ENCODE measurements at places on chromosomes 6 and 20. TPM values are rescaled to one million over a fixed set of nuclear protein-coding genes. Genes with fewer than 3 reads are reported as not detected.

The MYB gene
- polyA plus RNA-seq, result 0.18 TPM

The HDGFL1 gene
- polyA plus RNA-seq, result not detected

The DSE gene
- polyA plus RNA-seq, result 18.4 TPM

The PRSS35 gene
- polyA plus RNA-seq, result 1.3 TPM

The TMC2 gene
- 0.34 TPM for polyA plus RNA-seq

The SYCP2L gene
- polyA plus RNA-seq, result 0.15 TPM

The KIAA1755 gene
- 6.1 TPM for polyA plus RNA-seq

The PPP1R14C gene
- 0.08 TPM for polyA plus RNA-seq

The PAX1 gene
- not detected for polyA plus RNA-seq

The NINL gene
- 6.2 TPM for polyA plus RNA-seq

The CALHM6 gene
- polyA plus RNA-seq, result 7.1 TPM

The ARFGEF3 gene
- polyA plus RNA-seq, result 1.3 TPM

The SGK2 gene
- polyA plus RNA-seq, result 1.9 TPM

The SIRPA gene
- polyA plus RNA-seq, result 27.8 TPM

The CFAP61 gene
- polyA plus RNA-seq, result 0.35 TPM

DNA sequence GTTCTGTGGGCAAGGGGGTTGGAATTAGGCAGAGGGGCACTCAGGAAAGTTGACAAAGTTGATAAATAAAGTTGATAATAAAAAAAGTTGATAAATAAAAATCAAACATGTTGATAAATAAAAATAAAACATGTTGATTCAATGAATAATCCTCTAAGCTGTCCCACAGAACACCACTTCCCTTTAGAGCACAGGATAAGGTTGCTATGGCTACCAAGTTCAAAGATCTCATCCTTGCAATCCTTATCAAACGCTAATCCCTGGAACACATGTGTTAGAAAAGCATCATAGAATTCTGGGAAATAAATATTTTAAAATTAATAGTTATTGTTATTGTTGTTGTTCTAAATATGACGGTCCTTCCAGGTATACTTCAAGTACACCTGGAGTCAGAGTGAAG is 33.9 kb downstream of the MBOAT1 start:
- DNase-seq, result no peak

DNA sequence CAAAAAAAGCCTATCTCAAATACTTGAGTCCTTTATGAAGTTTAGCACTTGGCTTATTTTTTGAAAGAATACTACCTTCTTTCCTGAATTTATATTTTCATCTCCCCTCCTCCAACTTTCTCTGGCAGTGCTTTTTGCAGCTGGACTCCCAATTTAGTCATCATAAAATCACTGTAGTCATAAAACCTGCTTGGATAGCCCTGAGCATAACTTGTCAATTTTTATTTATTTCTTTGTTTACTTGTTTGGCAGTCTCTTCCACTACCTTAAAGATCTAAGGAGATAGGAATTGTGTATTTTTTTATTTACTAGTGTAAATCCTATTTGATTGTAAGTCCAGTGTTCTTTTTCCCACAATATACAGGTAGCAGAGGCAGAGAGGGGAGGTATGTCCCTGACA is 11.2 kb upstream of the EDN1 start:
- no peak for DNase-seq

- DNase-seq, result no peak
These were observed 631.1 kb downstream of the PKHD1 start for GRCh38 chr6:51456282-51456681.

GRCh38 chr6:126600258-126600916 is 260.5 kb downstream of the CENPW start:
- no peak for DNase-seq

- no peak for DNase-seq
These were observed 2.8 kb downstream of the AHCY start for GRCh38 chr20:34300256-34300806.

DNA sequence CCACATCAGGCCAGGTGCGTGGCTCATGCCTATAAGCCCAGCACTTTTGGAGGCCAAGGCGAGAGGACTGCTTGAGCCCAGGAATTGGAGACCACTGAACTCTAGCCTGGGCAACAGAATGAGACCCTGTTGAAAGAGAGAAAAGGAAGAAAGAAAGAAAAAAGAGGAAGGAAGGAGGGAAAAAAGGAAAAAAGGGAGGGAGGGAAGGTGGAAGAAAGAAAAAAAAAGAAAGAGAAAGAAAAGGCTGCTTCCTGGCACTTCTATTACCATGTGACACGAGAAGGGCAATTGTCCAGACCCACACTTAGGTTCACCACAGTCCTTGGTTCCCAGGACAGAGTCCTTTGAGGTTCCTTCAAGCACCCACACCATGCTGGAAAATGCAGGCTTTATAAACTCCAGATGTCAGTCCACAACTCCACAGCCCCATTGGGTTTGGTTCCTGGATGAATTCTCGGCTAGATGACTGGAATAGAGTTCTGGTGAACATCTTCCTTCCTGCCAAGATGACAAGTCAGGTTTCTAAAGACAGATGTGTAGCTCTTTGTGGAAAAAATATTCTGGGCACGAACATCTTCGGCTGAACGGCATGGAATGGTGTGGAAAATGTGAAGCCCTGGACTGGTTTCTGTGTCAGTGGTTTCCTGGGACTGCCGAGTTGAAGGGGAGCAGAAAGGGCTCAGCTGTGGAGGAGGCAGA is 32.5 kb downstream of the NT5E start:
- DNase-seq, result no peak

DNA sequence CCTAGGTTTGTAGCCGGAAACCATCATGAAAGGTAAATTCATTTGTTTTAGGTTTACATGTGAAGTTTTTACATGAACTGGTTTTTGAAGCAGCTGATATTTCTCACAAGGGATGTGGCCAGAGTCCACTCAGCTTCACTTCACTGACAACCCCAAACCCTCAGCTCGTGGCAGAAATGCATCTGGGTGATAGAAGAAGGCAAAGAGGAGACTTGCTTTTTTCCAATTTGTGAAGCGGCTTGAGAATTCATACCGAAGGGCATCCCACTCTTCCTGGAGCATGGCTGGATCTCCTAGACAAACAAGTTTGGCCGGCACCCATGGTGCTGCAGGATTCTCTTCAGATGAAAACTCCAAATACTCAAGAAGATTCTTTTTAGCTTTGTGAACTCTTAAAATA is 392.8 kb upstream of the CNR1 start:
- DNase-seq, result no peak

- DNase-seq, result no peak
These were observed 15.0 kb downstream of the PPP1R10 start for GRCh38 chr6:30601815-30602641.

GRCh38 chr6:32472781-32473375 is 33.2 kb downstream of the HLA-DRA start:
- no peak for DNase-seq

DNA sequence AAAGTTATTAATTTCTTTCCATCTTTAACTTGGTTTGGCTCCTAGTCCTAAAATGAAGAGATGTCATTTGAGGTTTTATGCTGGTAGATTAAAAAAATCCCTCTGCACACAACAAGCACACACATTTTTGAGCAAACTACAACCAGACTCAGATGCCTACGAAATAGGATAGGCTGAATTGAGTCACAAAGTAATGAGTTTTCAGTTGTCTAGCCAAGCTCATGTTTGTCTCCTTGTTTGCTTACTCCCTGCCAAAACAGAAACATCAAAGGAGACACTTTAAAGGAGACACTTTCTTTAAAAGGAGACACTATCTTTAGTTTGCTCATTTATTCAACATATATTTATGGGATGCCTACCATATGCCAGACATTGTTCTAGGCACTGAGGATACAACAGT is 56.2 kb downstream of the TPBG start:
- no peak for DNase-seq

- DNase-seq, result no peak
These were observed 341.8 kb downstream of the CDKAL1 start for GRCh38 chr6:20876036-20876435.

- no peak for DNase-seq
These were observed 94.9 kb upstream of the POPDC3 start for GRCh38 chr6:105274678-105275077.

DNA sequence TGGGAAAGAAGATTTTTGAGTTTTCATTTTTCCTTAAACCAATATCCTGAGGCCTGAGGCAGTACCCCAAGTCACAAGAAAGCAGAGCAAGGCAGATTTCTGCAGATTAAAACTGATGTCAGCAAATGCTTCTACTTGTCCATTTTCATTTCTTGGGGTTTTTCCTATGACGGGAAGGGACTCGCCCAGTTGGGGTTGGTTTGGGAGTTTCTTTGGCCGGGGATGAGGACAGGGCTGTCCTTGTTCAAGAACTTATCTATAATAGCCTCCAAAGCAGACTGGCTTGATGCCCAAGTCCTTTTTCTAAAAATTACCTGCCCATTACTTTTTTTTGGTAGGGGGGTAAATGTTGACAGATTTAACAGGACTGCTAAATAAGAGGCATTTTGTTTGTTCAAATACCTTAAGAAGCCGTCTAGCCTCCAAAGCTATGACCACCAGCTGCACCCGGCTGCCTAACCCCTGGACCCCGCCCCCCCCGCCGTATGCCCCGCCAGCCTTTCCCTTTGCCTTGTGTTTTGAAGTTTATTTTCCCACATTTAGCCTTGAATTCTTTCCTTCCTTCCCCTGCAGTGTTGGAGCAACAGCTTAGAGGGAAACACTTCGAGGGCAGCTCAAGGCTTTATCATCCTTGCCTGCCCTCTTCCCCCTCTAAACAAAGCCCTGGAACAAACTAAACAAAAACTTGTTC is 2.5 kb downstream of the KCNK5 start:
- no peak for DNase-seq

DNA sequence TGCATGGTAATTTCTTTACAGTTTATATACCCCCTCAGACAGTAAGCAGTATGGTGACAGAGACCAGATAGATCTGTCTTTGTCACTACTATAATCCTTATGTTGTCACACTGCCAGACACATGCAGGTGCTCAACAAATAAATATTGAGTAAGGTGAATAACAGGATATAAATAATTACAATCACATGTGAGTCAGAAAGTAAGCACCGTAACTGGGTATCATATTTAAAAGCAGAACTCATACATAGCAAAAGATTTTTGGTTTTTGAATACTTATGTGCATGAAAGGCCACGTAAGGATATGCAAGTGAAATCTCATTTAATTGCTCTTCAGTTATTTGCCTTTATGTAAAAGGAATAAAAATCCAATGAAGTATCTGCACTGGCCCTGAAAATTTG is 17.4 kb downstream of the CNBD2 start:
- no peak for DNase-seq

DNA sequence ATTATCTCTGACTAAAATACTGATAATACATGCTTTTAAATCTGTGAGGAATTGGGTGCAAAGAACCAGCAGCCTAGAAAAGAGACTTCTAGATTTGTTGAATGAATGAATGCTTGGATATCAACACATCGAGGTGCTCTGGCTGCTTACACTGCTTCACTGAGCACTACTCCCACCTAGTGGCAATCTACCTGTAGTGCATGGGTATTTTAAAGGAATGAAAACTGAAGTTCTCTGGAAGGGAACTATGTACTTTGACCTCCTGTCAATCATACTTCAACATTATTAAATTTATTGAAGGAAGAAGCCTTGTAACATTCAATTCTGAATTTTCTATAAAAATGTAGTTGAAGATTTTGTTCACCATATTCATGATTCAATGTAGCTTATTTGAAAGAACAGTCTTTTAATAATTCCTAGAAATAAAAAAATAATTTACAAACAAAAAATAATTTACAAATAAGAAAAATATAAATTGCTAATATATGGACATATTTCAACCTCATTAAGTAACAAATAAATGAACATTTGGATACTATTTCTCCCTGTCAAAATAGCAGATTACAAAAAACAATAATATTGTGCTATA is 111.2 kb upstream of the MMS22L start:
- DNase-seq, result no peak

GRCh38 chr6:33029328-33030184 is 20.2 kb upstream of the HLA-DOA start:
- no peak for DNase-seq

GRCh38 chr20:50144362-50144761 is 9.2 kb downstream of the PEDS1 start:
- DNase-seq, result no peak

DNA sequence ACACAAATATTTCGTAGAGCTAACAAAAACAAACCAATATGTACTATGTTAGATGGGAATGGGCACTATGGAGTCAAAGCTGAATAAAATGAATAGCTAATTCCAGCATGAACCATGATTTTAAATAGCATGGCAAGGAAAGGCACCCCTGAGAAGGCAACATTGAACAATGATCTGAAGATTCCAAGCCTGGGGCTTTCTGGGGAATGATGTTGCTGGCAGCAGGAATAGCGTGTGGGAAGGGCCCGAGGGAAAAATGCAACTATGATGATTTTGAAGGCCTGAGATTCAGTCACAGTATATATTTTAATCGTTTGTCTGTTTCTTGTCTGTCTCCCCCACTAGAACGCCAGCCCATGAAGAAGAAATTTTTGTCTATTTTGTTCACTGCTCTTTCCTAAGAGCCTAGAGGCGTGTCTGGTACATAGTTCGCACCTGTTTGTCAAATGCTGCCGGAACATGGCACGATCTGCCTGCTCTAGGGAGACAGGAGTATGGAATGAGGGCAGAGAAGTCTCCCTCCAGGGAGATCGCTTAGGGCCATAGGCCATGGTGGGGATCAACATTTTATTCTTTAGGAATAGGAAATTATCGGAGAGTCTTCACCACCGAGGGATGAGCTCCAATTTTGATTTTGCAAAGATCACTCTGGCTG is 84.8 kb upstream of the EYA2 start:
- DNase-seq, result no peak

GRCh38 chr6:5506597-5506996 is 245.3 kb downstream of the FARS2 start:
- no peak for DNase-seq

DNA sequence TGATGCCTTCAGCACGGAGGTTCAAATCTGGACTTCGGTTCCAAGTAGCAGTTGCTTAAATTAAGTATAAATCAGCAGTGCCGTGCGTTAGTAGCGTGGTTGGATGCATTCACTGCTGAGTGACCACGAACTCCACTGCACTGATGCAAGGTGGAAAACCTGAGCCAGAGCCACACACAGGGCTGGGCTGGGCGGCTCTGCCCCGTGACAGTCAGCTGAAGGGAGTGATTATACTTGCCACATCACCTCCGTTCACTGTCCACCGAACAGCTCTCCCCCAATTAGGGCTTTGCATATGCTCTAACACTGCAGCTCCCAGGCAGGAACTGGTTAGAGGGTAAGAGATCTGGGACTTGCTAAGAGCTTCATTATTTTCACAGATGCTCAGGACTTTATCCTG is 22.2 kb downstream of the PPP1R3G start:
- no peak for DNase-seq
